GM04504 (cell line): ENCODE measurements at places on chromosomes 12 and 14.

GRCh38 chr12:82647853-82648252 lies 38.9 kb upstream of the TMTC2 start:
- no peak for DNase-seq

GRCh38 chr14:65261425-65261920 lies 151.1 kb upstream of the FUT8 start:
- no peak for DNase-seq

DNA sequence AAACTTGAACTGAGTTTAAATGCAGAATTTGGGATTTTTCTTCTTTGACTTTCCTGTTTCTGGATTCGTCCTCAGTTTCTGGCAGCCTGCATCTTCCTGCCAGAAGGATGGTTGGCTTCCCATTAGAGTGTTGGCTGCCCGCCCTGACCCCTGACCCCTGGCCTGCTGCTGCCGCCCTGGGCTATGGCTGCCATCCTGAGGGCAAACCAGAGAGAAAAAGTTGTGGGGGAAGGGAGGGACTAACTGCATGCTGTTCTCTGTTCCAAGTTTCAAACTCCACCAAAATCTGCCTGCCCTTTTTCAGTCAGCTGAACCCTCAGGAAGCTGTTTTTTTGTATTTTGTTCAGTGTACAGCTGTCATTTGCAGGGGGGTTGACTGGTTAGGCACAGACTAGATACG lies 48.4 kb downstream of the FNTB start:
- no peak for DNase-seq

GRCh38 chr12:117718141-117718540 lies 250.6 kb downstream of the KSR2 start:
- peak; percentile 42 for DNase-seq

DNA sequence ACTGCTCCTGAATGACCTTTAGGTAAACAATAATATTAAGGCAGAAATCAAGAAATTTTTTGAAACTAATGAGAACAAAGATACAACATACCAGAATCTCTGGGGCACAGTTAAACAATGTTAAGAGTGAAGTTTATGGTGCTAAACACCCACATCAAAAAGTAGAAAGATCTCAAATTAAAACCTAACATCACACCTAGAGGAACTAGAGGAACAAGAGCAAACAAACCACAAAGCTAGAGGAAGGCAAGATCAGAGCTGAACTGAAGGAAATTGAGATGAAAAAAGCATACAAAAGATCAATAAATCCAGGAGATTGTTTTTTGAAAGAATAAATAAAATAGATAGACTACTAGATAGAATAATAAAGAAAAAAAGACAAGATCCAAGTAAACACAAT lies 7.2 kb downstream of the OR8S1 start:
- DNase-seq = no peak

DNA sequence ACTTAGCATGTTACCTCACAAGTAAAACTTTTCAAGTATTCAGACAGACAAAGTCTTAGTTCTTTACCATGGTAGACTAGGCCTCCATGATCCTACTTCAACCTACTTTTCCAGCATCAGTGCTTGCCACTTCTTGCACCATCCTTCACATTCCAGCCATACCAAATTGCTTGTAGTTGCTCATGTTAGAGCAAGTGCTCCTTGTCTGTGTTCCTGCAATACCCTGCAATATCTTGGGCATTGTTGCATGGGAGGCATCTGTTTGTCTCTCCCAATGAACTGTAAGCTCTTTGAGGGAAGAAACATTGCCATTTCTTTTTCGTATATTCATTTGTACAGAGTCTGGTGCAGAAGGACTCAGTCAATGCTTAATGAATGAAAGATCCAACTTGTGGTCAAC lies 78.0 kb downstream of the SRGAP1 start:
- no peak for DNase-seq

- DNase-seq = no peak
Measured at GRCh38 chr12:90757957-90758356, 197.0 kb downstream of the CCER1 start.

DNA sequence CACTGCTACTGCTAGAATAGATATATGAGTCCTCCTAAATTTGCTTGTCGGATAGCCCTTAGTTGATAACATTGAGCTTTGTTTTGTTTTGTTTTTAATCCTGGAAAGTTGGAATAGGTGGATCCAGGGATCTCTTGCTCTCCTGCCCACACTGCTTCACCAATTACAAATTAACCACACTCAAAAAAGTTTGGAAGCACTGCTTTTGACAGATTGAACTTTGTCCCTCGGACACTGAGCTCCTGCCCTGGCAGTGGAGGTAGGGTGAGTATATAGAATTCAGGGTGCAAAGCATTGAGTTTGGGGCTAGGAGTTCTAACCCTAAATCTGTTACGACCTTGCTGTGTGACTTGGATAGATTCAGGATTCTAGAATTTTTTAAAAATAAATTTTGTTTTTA lies 15.1 kb upstream of the SYNDIG1L start:
- DNase-seq = no peak

DNA sequence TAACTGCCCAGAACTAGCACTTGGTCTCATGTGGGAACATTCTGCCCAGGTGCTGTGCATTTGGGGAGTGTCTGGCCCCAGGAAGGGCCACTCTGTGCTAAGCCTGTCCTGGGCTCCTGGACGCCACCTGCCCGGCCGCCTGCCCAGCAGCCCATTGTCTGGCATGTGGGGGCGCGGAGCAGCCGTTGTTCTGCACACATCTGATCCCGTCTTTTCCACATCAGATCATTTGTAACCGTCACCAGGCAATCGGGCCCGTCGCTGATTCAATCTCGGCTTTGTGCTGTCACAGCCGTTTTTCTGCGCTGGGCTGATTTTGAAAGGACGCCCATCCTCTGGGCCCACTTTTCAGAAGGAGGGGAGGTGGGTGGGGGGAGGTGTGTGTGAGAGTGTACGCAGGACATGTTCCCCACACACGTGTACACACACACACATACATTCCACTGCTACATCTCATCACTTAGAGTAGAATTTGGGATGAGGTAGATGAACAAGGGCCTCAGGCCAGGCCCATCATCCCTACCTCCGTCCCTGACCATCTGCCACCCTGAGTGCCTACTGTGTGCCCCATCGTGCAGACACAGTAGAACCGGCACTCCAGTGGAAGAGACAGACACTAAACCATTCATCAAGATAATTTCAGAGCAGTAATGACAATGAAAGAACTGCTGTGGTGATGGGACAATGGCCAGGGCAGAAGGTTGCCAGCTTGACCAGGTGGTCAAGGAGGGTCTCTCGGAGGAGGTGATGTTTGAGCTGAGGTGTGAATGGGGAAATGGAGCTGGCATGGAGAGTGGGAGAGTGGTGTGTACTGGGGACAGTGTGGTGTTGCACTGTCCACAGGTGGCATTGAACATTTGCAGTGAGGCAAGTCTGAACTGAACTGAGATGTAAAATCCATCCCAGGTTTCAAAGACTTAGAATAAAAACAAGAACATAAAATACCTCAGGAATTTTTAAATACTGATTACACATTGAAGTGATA lies 19.0 kb downstream of the FAM222A start:
- no peak for DNase-seq

DNA sequence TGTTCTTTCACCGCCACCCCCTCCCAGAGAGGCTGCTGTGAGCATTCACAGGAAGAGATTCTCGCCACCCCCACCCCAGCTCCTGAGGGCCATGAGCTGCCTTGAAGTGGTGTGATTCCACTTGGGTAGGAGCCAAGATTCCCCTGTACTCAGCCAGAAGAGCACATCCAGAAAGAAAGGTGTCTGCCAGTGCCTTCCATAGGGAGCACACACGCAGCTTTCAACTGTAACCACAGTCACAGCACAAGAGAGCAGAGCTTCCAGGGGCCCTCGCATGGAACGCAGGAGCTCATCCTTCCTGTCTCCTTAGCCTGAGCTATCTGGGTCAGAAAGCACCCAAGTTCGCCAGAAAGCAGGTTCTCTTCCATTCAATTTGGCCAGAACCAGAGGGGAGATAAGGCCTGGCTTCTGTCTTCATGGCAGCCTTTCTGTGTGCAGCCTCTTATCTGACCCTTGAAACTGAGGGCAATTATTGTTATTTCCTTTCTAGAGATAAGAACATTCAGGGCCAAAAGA lies 66.6 kb upstream of the SCN8A start:
- no peak for DNase-seq

GRCh38 chr14:74712499-74713394 lies at the start of the genes AREL1 and FCF1:
Gene AREL1, minus strand, starts transcription at chr14:74713080. Its CDS starts 27,465 bp downstream, at chr14:74685615.
Gene FCF1, plus strand, starts transcription at chr14:74713144. Its CDS starts 54 bp downstream, at chr14:74713198.
- DNase-seq = peak; percentile 70

DNA sequence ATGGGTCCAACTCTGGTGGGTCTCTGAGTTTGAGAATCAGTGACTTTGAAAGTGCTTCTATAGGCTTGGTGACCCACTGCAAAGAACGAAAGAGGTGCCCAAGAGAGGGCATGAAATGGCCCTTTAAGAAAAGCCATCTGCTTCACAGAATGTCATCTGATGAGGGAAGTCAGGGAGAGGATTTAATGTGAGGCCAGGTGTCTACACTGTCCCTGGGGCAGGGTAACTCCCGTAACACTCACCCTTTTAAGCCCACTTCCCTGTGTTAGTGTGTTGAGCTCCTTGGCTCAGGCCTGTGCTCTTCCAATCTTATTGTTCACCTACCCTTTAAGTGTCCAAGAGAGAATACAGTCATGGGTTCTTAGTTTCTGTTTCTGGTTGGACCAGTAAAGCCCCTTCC lies 16.4 kb upstream of the SRSF5 start:
- no peak for DNase-seq

DNA sequence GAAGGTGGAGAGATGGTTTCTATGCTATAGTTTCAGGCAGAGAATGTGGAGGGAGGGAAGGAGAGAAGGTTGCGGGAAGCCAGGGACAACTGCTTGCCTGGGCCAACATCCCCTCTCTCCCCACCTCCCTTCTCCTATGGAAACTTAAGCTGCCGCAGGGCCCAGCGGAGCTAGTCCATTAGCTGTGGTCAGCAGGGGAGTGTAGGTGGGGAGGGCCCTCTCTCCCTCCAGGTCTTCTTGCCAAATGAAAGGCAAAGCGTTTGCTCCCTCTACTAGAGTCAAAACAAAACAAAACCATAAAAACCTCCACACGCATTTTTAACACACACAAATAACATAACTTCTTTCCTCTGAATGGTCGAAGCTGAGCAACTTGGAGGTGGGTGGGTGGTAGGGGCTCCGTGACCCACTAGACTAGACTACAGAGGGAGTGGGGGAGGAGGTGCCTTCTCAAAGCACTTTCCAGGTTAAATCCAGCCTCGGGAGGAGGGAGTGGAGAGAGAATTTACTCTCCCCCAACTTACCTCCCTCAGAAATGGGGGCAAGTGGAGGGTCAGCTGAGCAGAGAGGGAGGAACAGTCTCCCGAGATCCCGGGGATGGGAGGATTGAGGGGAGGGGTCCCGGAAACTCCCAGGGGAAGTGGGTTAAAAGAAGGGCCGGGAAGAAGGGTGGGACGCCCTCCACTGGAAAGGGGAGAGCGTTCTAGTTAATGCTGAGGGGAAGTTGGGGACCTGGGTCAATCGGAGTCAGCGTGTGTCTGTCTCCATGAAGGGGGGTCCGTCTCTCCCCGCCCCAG lies 4.6 kb upstream of the CACNB3 start:
- DNase-seq = no peak

- DNase-seq = no peak
Measured at GRCh38 chr12:108527166-108527496, 12.1 kb downstream of the FICD start.

DNA sequence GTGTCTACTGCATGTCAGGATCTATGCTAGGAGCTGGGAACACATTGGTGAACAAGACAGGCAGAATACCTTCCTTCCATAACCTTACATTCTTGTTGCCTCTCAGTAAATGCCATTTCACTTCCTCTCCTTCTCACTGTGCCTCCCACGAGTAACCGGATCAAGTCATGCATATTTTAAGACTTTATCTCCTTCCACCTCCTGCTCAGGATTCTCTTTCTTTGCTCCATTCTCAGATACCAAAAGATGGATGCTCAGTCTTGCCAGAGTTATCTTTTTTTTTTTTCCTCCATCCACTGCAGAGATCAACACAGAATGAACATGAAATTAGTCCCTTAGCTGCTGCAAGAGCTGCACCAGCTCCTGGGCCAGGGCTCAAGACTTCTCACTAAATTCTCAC lies 20.0 kb upstream of the APPL2 start:
- no peak for DNase-seq

GRCh38 chr12:99390707-99391106 lies 256.8 kb upstream of the GARIN6 start:
- no peak for DNase-seq

DNA sequence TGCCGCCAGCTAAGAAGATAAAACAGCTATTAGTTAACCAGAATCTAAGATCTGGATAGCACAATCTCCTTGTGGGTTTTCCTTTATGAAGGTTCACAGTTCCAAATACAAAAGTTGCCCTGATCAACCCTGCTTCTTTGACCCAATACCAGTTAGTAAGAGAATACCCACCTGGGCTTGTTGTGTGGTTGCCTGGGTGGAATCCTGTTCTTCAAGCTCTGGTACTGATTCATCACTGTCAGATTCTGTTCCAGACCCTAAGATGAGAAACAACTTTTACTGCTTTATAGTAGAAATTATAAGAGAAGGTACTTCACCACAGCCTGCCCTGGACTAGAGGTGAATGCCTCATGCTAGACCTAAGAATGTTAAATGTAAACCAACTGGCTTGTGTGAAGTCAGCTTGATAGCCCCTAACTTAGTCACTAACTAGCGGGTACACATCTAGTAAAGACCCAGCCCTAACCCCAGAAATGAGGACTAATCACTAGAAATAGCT lies 10.6 kb downstream of the NACA start:
- DNase-seq = no peak

DNA sequence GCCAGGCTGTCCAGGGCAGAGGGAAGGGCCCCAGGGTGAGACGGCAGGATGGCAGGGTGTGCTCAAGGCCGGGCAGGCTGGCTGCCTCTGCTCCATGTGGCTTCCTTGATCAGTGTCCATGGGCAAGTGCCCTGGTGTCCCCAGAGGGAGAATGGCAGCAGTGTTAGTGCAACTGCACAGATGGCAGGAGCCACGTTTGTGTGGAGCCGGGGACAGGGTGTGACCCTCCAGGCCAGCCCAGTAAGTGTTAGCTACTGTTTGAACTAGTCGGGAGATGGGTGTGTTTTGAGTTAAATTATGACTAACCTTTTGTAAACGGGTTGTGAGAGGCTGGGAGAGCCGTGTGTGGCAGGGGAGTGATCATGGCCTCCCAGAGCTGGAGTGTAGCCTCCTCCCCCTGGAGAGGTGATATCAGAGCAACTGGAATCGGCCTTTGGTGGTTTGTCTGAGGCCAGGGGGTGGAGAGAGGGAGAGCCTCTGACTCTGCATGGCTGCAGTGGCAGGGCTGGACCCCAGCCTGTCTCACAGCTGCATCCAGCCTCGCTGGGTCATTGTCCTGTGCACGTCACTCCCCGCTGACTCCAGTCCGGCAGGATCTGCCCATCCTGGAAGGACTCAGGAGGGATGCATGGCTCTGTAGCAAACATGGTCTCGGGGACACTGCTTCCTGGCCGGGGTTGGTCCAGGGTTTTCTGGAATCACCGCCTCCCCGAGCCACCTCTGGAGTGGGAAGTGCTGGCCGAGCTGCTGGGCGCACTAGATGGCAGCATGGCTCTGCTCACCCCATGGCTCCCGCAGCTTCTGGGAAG lies 27.8 kb downstream of the AACS start:
- DNase-seq = peak; percentile 10

- no peak for DNase-seq
Measured at GRCh38 chr14:50845166-50845565, 14.2 kb upstream of the NIN start.

- DNase-seq = no peak
Measured at GRCh38 chr14:61098721-61099120, 117.7 kb downstream of the SLC38A6 start.
